ENCODE measurements at places on chromosomes 11 and 22.

DNA sequence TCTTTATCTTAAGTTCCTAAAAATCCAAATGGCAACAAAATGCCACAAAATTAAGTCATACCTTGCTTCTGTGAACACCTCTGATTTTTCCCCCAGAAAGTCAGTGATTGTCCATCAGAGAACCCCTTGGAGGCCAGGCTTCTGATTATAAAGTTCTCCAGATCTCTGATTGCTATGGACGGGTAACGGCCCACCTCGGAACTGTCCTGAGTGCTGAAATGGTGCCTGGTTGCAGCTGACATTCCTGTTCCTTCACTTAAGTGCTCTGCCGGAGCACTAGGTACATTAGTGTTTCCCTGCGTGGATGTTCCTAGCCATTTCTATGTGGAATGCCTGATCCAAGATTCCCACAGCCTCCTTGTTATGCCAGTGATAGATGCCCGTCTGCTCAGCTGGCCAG is 85.0 kb downstream of the CHST1 start:
- DNase-seq: no peak

DNA sequence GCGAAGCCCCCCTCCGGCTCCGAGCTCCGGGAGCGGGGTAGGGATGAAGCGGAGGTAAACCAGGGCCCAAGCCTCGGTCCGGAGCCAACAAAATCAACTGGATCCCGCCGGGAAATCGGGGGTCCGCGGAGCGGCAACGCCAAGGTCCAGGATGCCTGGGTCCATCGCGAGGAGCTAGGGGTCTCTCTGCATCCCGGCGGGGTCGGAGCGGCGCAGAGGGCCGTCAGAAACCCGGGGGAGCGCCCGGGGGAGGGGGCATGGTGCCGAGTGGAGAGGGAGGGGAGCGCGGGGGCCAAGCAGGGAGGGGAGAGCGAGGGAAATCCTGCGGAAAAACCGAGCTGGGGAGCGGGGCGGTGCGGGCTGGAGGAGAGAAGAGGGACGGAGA is 51.8 kb downstream of the SLC22A12 start:
- no peak for DNase-seq

GRCh38 chr22:24836282-24836681 is 30.3 kb downstream of the SGSM1 start:
- no peak for DNase-seq

GRCh38 chr11:94196363-94196762 is 67.7 kb downstream of the PANX1 start:
- no peak for DNase-seq

GRCh38 chr11:85180528-85180927 is 446.6 kb downstream of the DLG2 start:
- no peak for DNase-seq

GRCh38 chr11:33438301-33438700 is 181.1 kb downstream of the HIPK3 start:
- no peak for DNase-seq

DNA sequence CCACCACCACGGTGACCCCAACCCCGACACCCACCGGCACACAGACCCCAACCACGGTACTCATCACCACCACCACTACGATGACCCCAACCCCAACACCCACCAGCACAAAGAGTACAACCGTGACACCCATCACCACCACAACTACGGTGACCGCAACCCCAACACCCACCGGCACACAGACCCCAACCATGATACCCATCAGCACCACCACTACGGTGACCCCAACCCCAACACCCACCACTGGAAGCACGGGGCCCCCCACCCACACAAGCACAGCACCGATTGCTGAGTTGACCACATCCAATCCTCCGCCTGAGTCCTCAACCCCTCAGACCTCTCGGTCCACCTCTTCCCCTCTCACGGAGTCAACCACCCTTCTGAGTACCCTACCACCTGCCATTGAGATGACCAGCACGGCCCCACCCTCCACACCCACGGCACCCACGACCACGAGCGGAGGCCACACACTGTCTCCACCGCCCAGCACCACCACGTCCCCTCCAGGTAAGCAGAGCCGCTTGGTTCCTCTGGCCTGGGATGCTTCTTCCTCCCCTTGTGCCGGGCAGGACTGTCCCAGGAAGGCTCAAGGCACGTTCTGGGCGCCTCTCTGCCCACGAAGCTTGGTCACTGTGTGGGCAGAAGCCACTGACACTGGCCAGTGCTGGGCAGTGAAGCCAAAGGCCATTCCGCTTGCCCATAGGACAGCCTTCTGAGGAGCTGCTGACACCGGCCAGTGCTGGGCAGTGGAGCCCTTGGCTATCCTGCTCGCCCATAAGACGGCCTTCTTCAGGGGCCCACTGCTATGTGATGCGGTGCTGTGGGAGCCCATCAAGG is 25.1 kb downstream of the MUC2 start:
- no peak for DNase-seq

DNA sequence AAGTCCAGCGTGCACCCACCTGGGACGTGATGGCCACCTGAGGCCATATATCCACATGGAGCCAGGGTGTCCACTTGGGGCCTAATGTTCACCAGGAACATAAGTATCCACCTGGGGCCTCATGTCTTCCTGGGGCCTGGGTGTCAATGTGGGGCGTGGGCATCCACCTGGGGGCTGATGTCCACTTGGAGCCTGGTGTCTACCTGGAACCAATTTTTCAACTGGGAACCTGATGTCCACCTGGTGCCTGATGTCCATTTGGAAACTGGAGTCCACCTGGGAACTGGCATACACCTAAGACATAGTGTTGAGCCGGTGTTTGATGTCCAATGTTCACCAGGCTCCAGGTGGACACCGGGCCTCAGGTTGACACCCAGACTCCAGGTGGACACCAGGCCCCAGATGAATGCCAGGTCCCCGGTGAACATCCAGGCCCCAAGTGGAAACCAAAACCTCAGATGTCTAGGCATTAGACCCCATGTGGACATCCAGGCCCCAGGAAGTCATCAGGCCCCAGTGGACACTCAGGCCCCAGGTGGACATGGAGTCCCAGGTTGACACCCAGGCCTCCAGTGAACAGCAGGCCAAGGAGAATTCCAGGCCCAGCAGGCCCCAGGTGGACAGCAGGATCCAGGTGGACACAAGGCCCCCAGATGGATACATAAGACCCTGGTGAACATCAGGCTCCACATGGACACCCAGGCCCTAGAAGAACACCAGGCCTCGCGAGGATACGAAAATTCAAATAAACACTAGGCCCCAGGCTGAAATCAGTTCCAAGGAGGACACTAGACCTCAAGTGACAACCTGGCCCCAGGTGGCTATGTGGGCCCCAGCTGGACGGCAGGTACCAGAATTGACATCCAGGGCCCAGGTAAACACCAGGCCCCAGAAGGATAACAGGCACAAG is 56.0 kb upstream of the SEPTIN5 start:
- no peak for DNase-seq

GRCh38 chr11:41051919-41052635 is 407.4 kb downstream of the LRRC4C start:
- DNase-seq: no peak

DNA sequence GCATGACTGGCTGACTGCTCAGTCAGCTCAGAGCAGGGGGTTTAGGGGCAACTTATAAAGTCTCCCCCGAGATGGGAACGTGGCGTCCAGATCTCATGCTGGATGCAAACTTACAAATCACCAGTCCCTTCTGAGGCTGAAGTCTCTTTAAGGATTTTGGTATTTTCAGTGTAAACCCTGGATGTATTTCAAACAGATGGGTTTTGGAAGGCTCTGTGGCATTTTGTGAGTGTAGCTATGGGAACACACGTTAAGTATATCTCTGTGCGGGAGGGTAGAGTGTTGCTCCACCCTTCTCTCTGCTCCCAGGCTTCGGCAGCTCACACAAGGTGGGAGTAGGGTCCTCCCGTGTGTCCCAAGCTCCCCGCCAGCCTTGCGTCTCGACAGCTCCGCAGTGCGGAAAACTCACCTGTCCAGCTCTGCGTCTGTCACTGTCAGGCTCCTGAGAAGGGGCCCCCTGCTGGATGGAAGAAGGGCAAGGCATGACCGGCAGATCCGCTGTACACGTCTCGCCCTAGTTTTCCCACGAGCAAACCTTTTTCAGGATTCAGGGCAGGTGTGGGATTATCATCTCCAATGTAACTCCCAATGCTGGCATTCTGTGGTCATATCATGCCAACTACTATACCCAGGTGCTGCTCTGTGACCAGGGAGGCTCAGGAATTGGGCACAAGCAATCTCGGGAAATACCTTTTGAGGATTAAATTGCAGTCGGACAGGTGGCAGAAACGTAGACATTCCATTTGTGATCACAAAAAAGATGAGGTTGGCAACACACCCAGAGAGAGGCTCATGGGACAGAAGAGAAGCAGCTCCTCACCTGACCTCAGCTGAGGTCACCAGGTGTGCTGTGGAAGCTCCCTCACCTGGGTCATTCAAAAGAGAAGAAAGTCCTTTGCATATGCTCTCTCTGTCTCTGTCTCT is 313.9 kb upstream of the B3GAT1 start:
- DNase-seq: no peak

DNA sequence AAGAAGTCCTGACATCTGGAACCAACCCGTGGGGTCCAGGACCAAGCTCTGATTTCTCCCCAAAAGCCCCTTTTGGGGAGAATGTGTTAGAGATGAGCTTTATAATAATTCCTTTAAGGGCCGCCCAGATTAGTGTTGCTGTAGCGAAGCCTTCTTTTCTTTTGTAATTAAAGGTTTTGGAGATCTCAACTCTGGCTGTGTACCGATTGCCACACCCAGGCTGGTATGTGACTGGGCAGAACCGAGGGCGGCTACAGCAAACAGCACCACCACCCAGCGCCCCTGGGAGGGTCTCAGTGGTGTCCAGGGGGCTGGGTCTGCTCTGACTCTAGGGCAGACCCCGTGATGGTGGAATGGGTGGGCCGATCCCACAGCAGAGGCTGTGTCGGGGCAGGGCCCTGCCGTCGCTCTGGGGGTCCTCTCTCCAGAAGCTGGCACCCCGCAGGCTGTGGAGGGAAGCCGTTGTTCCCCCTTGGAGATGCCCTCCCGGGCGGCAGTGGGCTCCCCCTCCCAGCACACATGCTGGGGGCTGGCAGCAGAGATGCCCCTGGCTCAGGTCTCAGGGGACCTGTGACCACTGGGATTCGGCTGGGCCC is 31.0 kb downstream of the TPCN2 start:
- DNase-seq: no peak

DNA sequence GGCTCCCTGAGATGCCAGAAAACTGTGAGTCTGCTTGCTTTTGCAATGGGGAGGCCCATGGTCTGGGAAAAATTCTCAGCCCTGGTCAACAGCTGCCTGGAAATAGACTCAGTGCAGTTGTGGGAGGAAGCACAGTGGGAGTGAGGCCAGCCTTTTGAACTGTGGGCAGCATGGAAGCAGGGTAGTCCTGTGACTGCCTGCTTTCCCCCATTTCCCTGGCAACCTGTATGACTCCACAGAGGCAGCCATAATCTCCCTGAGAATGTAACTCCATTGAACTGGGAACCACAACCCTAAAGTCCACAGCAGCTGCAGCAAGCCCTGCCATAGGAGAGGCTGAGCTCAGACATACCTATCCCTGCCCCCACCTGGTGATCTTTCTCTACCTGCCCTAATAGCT is 494.6 kb upstream of the FAT3 start:
- DNase-seq: no peak

GRCh38 chr11:47668665-47669064 is 26.3 kb upstream of the MTCH2 start:
- no peak for DNase-seq

GRCh38 chr11:62420882-62421281 is 2.0 kb downstream of the SCGB1A1 start:
- no peak for DNase-seq
